ENCODE measurements at places on chromosomes 13 and 19.

DNA sequence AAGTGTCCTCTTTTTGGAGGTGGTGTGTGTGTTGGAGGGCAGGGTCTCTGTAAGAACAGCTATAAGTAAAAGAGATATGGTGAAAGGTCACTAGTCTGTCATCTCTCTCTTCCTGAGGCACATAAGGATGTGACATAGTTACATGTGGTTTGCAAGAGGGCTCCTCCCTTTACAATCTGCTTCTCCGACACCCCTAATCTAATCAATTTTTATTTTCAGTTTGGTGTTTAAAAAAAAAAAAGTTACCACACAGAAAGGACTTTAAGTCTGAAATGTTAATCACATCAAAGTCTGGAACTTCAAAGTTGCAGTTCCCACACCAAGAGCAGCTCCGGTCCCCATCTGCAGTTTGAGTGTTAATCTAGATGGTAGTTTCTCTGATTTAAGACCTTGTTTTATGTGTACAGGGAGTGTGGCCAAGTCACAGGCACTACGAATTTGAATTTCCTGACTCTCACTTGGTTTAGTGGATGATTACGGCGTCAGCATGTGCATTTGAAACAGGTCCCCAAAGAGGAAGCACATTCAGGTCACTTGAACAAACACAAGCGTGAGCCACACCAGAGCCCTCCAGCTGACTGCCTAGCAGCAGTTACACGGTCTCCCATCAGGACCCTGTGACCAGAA, 53.1 kb downstream of the FOXO1 start:
- no peak for DNase-seq

GRCh38 chr19:10421240-10422045, 1.1 kb downstream of the PDE4A start:
- DNase-seq = no peak

- no peak for DNase-seq
Measured at GRCh38 chr19:23313196-23313595, 63.0 kb upstream of the ZNF724 start.

GRCh38 chr19:42131149-42132029, 857 bp downstream of the POU2F2 start:
- no peak for DNase-seq

Measured in posterior vena cava (tissue), 2 donors.